Stimulated activated CD8-positive, alpha-beta memory T cell treated with anti-CD3 and anti-CD28 coated beads, Interleukin-4, amount 100 ng/mL, for 4 hours (primary cell): ENCODE measurements at places on chromosomes 11 and 22.

DNA sequence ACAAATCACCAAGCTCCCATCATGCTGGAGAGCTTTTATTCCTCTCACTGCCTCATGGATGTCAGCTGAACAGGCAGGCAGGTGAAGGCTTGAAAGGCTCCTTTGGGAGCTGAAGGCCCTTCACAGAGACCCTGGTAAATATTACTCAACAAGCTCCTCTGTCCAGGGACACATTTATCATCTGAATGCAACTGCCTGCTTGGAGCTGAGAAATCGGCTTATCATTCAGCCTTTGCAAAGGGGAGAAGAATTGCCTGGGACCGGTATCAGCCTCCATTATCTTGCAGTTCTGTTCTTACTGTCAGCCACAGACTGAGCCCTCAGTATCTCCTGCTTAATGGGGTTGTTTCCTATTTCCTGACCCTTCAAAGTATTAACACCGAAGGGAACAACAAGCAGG is 113.8 kb upstream of the PITPNB start:
- no peak for DNase-seq

DNA sequence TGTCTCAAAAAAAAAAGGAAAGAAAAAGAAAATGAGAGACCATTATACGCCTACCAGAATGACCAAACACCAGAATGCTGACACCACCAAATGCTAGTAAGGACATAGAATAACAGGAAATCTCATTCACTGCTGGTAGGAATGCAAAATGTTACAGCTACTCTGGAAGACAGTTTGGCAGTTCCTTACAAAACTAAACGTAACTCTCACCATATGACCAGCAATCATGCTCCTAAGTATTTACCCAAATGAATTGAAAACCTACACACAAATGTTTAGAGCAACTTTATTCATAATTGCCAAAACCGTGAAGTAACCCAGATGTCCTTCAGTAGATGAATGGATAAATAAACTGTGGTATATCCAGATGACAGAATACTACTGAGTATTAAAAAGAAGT is 7.2 kb downstream of the CHKA start:
- no peak for DNase-seq

- no peak for DNase-seq
Measured at GRCh38 chr11:13008625-13009475, at the start of gene RASSF10. RASSF10 (plus strand) TSS chr11:13009316; CDS start chr11:13009577, 261 bp downstream.

GRCh38 chr11:92659793-92660192 is 309.7 kb upstream of the MTNR1B start:
- DNase-seq = no peak

GRCh38 chr11:115385226-115385625 is 119.0 kb downstream of the CADM1 start:
- no peak for DNase-seq

DNA sequence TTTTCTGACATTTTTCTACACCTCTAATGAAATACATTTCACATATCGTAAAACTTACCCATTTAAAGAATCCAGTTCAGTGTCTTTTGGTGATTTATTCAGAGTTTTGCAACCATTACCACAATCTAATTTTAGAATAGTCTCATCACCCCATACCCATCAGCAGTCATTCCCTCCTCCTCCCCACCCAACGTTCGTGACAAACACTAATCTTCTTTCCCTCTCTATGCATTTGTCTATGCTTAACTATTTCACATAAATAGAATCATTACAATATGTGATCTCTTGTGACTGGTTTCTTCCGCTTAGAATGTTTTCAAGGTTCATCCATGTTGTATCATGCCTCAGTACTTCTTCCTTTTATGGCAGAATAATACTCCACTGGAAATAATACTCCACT is 9.5 kb downstream of the TTC28 start:
- no peak for DNase-seq

DNA sequence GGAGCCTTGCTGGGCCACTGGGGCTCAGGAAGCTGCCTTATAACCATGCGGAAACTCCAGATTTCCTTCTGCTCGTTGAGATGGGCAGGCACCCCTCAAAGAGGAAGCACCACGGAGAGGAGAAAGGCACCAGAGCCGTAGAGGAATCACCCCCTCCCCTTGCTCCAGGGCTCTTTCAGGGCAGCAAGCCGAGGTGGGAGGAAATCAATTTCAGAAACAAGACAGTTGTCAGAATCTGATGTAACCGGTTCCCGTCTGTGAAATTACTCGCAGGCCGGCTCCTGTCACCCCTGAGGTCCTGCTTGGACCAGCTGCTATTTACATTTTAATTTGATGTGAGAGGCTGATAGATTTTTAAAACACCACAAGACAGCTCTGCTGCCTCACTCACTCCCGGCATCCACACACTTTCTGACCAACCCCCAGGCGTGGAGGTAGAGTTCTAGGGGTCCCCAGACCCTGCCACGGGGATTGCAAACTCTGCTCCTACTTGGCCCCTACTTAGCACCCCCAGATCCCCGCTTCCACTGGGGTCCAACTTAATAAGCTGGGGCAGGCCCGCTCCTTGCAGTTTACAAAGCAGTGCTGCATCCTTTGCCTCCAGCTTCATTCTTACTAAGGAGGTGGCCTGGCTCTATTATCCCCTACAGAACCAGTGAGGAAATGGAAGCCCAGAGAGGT is 162.5 kb downstream of the CEP164 start:
- no peak for DNase-seq

- DNase-seq = no peak
Measured at GRCh38 chr11:31264834-31265233, 104.7 kb downstream of the DCDC1 start.

DNA sequence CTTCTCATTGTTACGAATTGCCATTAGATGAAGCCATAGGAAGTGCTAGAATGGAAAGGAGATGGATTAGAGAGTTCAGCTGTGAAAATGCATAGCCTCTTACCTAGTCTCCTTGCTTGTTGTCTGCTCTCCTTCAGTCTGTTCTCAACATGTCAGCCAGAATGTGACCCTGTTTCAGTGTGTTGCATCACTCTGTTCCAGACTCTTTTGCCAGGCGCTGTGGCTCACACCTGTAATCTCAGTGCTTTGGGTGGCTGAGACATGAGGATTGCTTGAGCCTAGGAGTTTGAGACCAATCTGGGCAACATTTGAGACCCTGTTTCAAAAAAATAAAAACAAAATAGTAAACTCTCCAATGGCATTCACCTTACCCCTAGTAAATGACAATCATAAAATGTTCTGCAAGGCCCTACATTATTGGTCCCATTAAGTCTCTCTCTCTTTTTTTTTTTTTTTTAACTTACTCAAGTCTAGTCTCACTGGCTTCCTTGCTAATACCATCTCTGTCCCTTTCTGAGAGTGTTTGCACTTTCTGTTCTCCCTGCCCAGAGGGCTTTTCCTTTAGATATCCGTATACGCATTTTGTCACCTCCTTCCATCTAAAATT is 39.4 kb downstream of the CYP2R1 start:
- no peak for DNase-seq

DNA sequence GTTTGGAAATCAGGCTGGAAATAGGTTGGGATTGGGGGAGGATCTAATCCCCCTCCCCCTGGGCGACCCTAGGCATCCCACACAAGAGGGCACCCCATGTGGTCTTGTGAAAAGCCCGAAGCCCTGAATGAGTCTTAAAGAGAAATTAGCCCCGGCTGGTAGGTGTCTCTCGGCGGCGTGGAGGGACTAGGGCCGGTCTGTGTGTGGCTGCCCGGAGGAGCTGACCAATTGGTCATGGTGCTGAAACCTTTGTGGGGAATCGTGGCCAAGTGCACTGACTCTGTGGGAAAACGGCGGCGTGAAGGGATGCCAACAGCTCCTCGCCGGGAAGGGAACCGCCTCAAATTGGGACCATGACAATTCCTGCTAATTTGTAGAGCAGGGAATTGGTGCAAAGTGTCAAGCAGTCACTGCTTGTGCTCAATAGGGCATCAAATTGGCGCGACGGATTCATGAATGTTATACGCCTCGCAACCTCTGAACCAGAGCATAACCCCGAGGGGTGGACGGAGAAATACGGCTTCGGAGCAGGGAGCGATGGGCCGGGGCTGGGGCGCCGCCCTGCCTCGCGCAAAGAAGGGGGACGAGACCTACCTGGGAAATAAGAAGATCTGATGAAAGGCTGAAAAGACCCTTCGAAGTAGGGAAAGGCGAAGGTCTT is 1.5 kb downstream of the DBX1 start:
- DNase-seq = no peak

DNA sequence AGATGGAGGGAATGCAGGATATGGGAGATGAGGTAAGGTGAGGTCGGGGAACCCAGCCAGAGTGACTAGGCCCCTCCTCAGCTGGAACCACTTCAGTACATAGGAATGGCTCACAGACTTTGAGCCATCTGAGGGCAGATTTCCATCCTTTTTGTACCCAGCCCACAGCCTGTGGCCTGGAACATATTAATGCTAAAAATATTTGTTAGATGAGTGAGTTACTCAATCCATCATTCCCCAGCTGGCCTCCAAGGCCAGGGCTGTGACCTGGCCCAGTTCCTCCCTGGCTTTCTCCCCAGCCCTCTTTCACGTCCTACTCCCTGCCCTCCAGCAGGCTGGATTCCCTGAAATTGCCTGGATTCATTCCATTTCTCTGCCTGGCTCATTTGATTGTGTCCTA is 57.2 kb upstream of the PRDM11 start:
- DNase-seq = no peak

GRCh38 chr11:89495951-89496350 is 4.8 kb upstream of the NOX4 start:
- no peak for DNase-seq

DNA sequence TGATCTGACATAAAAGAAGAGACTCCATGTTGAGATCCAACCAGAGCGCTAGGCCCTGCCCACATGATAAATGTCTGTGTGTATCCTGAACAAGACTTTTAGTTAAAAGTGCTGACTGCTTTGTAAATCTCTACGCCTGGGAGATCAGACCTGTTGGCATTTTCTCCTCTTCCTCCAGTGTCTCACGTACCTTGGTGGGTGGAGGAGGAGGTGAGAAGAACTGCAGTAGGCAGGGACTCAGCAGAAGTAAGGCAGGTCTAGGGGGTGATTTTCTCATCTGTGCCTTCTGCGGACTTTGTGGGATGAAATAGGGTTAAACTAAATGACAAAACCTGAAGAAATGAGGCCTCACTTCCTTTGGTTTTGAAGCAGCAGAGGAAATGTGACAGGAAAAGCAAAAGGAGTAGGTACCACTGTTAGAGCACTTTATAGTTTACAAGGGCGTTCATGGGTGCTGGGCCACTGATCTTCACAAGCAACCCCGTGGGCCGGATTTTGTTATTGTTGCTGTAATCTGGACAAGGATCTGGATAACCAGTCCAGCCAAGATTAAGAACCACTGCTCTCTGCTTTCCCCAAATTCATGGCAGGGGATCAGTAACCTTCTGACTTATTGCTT is 36.7 kb upstream of the PLET1 start:
- no peak for DNase-seq

DNA sequence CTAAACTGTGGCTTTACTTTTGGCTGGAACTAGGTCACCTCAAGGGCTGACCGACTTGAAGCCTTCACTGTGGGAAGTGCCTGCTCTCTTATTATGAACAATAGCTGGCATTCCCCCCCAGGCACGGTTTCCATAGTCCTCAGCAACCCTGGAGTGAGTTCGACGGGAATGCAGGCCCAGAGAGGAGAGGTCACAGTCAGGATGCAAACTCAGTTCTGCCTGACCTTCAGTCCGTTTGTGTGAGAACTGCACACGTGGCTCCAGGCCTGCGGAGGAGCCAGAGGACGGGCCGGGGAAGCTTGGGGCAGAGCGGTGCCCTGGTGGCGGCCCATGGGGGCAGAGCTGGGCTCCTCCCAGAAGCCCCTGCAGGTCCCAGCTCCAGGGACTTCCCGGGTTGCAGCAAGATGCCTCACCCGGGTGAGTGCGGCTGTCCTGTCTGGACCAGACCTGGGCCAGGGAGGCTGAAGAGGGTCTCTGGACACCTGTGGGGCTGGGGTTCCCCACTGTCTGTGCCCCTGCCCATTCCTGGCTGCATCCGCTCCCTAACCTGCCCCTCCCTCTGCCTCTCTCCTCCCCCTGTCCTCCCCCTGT is 17.2 kb downstream of the SLC25A18 start:
- no peak for DNase-seq

GRCh38 chr22:42895087-42895486 is 38.0 kb upstream of the ARFGAP3 start:
- DNase-seq = no peak

DNA sequence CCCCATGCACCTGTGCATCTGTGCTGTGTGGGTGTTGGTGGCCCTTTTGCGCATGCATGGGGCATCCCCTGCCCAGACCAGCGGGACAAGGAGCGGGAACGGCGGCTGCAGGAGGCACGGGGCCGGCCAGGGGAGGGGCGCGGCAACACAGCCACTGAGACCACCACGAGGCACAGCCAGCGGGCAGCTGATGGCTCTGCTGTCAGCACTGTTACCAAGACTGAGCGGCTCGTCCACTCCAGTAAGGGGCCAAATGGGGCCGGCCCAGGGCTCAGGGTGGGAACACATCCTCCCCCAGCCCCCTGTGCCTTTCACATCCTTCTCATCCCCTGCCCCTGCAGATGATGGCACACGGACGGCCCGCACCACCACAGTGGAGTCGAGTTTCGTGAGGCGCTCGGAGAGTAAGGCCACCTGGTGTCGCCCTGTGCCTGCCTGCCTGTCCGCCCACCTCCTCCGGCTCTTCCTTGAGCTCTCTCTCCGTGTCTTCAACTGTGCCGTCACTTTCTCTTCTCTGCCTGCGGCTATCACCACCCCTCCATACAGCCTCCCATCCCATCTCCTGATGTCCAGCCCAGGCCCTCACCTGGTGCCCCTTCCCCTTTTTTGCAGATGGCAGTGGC is 10.6 kb downstream of the SELENOM start:
- no peak for DNase-seq

GRCh38 chr22:17814830-17815229 is 40.6 kb upstream of the BID start:
- no peak for DNase-seq

- no peak for DNase-seq
Measured at GRCh38 chr22:19668748-19669147, 45.6 kb upstream of the SEPTIN5 start.

GRCh38 chr22:46057246-46058090 is 80.5 kb upstream of the WNT7B start:
- DNase-seq = no peak
